A549 treated with Hydrocortisone at 1 μM for 4 hours (cell line): ENCODE measurements at places on chromosomes 7 and 10. TPM values are rescaled to one million over a fixed set of nuclear protein-coding genes. Genes with fewer than 3 reads are reported as not detected.

The ZNF804B gene
- not detected in 5 replicates for total RNA-seq

The C10orf62 gene
- total RNA-seq: 0.10 to 0.16 TPM in 2 of 5 replicates, not detected in the others

The ANXA11 gene
- 140 to 219 TPM (median 210 TPM) in 5 replicates for total RNA-seq

The TSPAN13 gene
- 15.6 to 19.3 TPM (median 16.3 TPM) in 5 replicates for total RNA-seq

The ZNF117 gene
- 0.09 to 0.32 TPM (median 0.14 TPM) in 5 replicates for total RNA-seq

The PDE6C gene
- not detected in 5 replicates for total RNA-seq

The HOXA9 gene
- 0.32 to 0.67 TPM (median 0.54 TPM) in 5 replicates for total RNA-seq

The ACADSB gene
- total RNA-seq: 5.6 to 9.9 TPM (median 8.7 TPM) in 5 replicates

The PNLIPRP3 gene
- total RNA-seq: 0.03 to 0.05 TPM in 2 of 5 replicates, not detected in the others

The ASZ1 gene
- total RNA-seq: not detected in 5 replicates

The PTPRZ1 gene
- not detected in 5 replicates for total RNA-seq

The HOXA6 gene
- total RNA-seq: 1.1 to 1.6 TPM (median 1.3 TPM) in 5 replicates

The GPR15LG gene
- total RNA-seq: not detected in 5 replicates

The PTF1A gene
- not detected in 5 replicates for total RNA-seq

The STOX1 gene
- total RNA-seq: 0.53 to 0.82 TPM (median 0.70 TPM) in 5 replicates

The UBN2 gene
- total RNA-seq: 2.2 to 3.3 TPM (median 2.8 TPM) in 5 replicates

The FAM149B1 gene
- total RNA-seq: 7.0 to 9.2 TPM (median 7.5 TPM) in 5 replicates

The TMEM139 gene
- 0.53 to 1.5 TPM (median 0.68 TPM) in 5 replicates for total RNA-seq

The AKR1D1 gene
- not detected in 5 replicates for total RNA-seq

The ZNF503 gene
- 6.7 to 9.0 TPM (median 8.5 TPM) in 5 replicates for total RNA-seq

The SLC26A3 gene
- total RNA-seq: not detected in 5 replicates

The CLEC2L gene
- 0.09 to 0.16 TPM (median 0.16 TPM) in 3 of 5 replicates, not detected in the others for total RNA-seq

The TRIM74 gene
- total RNA-seq: 0.31 to 0.55 TPM (median 0.51 TPM) in 5 replicates

The LRRC61 gene
- total RNA-seq: 0.07 to 0.21 TPM (median 0.11 TPM) in 5 replicates

The SH2B2 gene
- total RNA-seq: 2.2 to 3.2 TPM (median 3.0 TPM) in 5 replicates

The RBAK gene
- total RNA-seq: 5.2 to 7.6 TPM (median 5.6 TPM) in 5 replicates

The ZNF479 gene
- total RNA-seq: not detected in 5 replicates

The CHCHD3 gene
- total RNA-seq: 71.0 to 86.3 TPM (median 74.5 TPM) in 5 replicates

The GLRX3 gene
- 185 to 233 TPM (median 213 TPM) in 5 replicates for total RNA-seq

The UCMA gene
- total RNA-seq: not detected in 5 replicates
